ENCODE measurements at places on chromosomes 3 and 15.

- DNase-seq: no peak
Measured at GRCh38 chr3:107657971-107658370, 135.2 kb downstream of the BBX start.

GRCh38 chr3:79414806-79415205 is 353.0 kb downstream of the ROBO1 start:
- DNase-seq: no peak

DNA sequence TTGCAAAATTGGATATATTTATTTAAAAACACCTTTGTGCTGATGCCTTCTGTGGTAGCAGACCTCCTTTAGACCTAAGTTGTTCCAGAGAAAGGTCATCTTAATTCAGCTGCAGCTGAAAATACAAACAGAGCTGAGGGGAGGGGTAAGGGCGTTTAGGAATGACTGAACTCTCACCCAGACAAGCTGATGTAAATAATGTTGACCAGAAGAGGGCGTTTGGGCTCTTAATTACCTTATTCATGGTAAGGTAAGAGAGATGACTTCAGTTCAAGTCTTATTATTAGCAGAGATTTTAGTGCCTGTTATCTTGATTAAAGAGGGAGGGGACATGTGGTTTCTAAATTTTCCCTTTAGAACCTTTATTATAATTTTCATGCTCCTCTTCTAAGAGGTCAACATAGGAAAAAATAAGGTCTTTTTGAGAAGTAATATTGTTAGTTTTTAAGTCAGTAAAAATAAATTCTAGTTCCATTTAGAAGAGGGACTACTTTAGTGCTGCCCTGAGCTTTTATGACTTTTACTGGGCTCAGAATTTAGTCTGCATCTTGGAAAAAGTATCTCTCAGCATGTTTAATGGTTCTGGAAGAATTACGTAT is 46.3 kb downstream of the GPR171 start:
- DNase-seq: no peak

- no peak for DNase-seq
Measured at GRCh38 chr3:195447201-195447600, 4.4 kb upstream of the ACAP2 start.

DNA sequence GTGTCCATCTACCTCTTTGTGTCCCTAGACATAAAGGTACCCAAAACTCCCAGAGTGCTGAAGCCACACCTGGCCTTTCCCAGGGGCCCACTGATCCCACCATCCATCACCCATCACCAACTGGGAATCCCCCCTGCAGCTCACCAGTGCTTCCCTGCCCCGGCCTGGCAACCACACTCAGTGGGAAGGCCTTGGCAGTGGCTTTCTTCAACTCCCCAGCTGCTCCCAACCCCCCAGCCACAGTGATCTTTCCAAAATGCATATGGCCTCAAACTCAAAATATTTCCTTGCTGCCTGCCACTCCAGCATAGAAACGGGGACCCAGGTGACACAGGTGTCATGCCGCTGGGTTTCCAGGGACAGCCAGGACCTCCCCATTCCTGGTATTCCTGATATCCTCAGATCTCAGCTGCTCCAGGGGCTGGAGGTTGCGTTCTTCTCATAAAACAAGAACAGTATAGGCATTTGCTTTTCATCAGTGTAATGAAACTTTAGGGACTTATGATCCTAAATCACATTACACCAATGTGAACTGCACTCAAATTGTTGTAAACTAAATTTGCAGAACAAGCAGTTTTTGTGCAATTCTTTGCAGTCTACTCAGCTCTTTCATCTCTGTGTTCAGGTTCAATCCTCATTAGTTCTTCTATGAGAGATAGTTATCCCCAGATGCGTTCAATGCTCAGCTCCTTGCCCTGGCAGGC is 1.3 kb downstream of the OCA2 start:
- no peak for DNase-seq

GRCh38 chr15:62999923-63000561 is 42.5 kb upstream of the TPM1 start:
- no peak for DNase-seq

Data from activated T-helper 1 cell treated with anti-CD3 and anti-CD28 coated beads, Interleukin-12 subunit alpha, Interleukin-12 subunit beta, Interleukin-2, Interleukin-4 antibody, amounts not matched to agents 30 ng/mL and 10 ng/mL and 1 ng/mL, durations not matched to agents 14 hours and 24 hours and 36 hours (primary cell).